ENCODE measurements at places on chromosomes 16 and 17.
A peak's percentile ranks its signal among the peaks of the same experiment; 100 is the strongest.

DNA sequence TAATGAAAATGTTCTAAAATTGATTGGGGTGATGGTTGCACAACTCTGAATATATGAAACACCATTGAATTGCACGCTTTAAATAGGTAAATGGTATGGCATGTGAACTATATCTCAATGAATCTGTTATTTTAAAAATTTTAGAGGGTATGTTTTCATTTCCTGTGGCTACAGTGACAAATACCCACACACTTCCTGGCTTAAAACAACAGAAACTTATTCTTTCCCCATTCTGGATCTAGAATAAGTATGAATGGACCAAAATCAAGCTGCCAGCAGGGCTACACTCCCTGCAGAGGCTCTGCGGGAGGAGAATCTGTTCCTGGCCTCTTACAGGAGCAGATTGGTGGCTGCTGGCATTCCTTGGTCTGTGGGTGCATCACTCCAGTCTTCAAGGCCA is 11.3 kb upstream of the PECAM1 start:
- DNase-seq, result no peak

- DNase-seq, result peak; percentile 55
Measured at GRCh38 chr17:348692-349425, 3.7 kb downstream of the RPH3AL start.

DNA sequence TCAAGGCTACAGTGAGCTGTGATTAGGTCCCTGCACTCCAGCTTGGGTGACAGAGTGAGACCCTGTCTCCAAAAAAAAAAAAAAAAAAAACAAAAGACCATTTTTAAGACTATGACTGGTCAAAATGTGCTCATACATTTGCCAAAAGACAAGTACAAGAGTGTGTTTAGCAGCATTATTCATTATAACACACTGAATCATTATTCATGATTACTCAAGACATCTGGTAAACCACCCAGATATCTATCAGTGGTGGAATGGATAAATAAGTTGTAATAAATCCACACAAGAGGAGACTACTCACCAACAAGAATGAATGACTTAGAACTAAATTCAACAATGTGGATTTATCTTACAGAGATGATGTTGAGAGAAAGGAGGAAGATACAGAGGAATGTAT is 716.3 kb downstream of the MAF start:
- DNase-seq, result no peak

GRCh38 chr16:50517450-50518252 is 30.5 kb upstream of the NKD1 start:
- no peak for DNase-seq

DNA sequence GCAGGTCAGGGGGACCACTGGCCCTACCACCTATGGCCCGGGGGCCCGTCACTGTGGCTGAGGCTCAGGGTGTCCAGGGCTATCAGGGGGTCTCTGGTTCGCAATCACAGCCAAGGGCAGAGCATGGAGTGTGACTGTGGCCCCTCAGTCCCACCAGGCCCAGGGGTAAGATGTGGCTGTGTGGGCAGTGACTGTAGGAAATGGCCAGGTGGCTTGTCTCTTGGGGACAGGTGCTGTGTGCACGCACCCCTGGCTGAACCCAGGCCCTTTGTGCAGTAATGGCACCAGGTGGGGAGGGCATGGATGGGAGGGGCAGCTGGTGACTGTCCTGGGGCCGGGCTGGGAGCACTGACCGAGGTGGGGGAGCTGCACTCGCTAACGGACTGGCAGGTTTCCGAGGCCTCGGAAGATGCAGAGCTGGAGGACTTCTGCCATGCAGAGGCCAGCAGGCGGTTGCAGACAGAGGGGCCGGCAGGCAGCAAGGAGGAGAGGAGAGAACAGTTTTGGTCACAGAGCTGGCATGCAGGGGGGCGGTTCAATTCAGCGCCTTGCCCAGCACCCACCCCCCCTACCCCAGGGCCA is 18.8 kb downstream of the IL34 start:
- DNase-seq, result no peak

DNA sequence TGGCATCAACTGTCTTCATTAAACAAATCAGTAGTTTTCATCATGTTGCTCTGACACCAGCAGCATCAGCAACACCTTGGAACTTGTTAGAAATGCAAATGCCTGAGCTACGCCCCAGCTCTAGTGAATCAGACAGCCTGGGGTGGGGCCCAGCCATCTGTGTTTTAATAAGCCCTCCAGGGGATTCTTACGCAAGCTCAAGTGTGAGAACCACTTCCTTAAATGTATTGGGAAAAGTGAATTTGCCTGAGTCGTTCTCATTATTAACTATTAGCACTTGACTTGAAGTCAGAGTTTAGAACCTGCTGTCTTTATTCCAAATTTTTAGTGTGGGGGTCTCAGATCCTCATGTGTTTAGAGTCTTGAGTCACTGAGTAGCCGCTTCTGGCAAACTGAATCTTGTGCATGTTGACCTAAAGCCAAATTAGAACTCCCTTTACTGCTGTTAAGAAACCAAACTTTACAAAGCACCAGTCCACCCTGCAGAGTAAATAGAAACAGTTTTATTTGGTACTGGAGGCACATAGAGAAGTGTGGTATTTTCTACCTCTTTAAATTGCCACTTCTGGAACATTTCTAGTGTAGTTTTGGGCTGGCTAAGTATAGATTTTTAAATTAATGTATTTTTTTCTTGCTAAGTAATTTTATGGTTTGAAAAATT is 137.4 kb upstream of the COX10 start:
- peak; percentile 38 for DNase-seq

- DNase-seq, result peak; percentile 90
Measured at GRCh38 chr17:17921192-17922069, 50.8 kb downstream of the TOM1L2 start.

- DNase-seq, result no peak
Measured at GRCh38 chr17:65729207-65729606, 167.8 kb upstream of the AXIN2 start.

DNA sequence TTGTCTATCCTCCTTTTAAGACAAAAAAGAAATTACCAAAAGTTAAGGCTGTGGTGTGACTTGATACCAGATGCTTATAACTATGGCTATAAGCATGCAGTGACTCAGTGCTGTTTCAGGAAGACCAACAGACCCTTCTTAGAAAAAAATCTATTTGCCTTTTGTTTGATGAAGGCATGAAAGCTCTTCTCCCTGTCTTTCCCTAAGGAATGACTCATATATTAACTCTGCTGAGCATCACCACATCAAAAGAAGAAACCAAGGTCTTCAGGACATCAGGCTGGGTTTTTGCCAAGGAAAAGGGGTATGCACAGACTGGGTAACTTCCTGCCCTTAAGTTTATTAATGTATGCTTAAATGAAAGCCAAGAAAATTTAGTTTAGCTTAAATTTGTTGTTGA is 47.1 kb downstream of the VMP1 start:
- peak; percentile 73 for DNase-seq

GRCh38 chr16:10813099-10813455 is 5.5 kb downstream of the TVP23A start:
- no peak for DNase-seq

DNA sequence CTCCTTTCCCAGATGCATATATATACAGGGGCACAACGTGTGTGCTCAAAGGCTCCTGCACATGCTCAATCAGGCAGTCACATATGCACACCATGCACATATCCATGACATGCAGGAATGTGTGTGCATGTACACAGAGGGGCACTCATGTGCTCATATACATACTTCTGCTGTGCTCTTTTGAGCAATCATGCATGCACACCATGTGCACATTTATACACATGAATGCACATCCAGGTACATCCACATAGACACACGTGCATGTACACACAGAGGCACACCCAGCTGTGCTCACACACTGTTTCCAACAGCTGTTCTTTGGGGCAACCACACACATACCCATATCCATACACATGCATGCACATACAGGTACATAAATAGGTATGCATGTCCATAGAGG is 165.3 kb downstream of the SALL1 start:
- no peak for DNase-seq

GRCh38 chr16:84245956-84246678 is 6.3 kb upstream of the KCNG4 start:
- DNase-seq, result no peak

DNA sequence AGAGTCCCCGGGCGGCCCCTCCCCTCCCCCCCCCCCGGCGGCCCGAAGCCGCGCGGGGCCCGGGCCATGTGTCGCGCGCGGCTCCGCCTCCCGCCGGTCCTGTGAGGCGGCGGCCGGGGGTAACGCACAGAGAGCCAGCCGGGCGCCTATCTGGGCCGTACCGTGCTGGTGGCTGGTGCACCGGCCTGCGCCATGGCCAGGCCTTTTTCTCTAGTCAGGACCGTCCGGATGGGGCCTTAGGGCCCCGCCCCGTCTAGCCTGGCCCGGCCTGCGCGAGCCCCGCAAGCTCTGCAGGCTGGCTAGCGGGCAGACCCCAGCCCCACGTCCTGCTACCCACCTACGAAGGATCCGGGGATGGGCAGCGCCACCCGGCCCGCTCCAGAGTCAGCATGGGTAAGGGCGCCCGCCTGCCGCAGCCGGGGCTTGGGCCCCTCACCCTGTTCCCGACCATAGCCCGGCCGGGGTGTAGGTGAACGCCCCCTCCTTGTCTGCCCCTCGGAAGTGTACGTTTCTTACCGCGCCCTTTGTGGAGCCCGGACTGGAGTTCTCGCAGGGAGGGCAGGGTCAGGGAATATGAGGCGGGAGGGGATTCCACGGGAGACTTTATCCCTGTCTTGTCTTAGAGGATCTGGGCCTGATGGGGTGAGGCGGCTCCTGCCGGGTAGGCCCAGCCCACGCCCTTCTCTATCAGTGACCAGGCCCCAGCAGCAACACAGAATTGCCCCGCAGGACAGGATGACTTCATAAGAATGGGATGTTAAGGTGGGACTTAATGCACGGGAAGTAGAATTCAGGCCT is at the start of gene CENPT:
TSS of gene CENPT (minus strand) at position 630 of the 798 bp plus-strand sequence. CDS start 13,834 bp downstream, outside the sequence.
- peak; percentile 75 for DNase-seq

- no peak for DNase-seq
Measured at GRCh38 chr16:15689290-15689689, 39.2 kb downstream of the NDE1 start.

DNA sequence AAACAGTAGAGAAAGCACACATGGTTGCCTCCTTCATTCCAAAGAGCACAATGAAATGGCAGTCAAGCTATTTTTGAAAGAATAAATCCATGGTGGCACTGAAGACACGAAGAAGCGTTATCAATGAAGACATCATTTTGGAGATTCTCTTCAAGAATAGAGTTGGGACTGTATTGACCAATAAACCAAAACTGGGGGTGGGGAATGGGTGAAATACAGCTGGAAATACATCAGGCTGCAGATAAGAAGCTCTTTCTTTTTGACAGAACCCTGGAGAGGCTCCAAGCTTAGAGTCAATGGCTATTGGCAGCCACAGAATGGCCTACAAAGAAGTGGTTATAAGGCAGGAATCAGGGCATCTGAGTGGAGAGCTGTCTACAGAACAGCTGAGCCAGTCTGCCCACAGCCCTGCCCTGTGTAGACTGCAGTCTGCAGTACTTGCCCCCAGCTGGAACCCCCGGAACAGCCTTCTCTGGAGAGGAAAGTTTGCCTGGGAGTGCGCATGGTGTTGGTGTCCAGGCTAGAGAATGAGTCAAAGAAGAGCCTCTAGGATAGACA is 100.4 kb downstream of the STX8 start:
- no peak for DNase-seq

GRCh38 chr17:37086948-37087347 is 138.2 kb downstream of the AATF start:
- no peak for DNase-seq

GRCh38 chr16:64590513-64590912 is 531.4 kb downstream of the CDH11 start:
- no peak for DNase-seq

DNA sequence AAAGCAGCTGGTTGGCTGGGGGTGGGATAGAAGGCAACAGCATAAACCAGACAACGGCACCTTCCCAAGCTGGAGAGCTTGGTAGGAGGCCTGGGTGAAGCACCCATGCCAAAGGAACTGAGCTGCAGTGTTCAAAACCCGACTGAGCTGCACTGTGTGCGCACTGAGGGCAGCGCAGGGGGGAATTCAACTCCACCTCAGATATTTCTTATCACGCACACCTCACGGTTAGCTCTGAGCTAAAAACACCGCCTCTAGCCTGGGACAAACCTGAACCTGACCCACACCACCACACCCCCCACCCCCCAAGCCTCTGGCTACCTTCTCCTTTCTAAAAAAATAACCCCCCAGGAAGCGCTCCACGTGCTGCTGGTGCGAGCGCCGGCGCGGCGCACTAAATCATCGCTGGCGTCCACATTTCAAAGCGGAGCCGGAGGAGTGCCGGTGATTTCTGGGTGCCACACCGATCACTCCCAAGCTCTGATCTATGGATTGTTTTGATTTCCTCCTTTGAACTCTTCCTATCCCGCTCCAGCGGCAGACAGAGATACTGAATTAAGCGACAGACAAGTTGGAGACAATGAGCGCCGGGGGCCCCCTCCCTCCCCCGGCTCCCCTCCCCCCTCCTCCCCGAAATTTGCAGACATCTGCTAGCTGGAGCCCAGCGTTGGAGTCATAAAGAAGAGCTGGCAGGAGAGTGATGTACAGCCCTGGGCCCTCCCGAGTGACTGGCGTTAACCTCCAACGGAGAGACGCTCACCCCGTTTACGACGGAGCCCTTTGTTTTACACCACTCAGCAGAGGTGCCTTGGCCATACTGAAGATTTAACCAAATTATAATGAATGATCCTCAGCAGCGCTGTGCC is 85.0 kb downstream of the NOG start:
- DNase-seq, result no peak

DNA sequence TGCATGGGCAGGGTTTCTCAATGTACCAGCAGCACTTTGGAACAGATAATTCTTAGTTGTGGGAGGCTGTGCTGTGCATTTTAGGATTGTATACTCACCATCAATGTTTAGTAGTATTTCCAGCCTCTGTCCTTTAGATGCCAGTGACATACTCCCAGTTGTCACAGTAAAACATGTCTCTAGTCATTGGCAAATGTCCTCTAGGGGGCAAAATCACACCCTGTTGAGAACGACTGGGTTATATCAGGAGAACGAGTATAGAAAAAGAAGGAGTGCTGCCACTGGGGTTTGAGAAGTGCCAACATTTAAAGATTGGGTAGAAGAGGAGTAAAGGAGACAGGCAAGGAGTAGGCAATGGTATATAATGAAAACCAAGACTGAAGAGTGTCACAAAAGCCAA is 37.9 kb upstream of the SMIM36 start:
- no peak for DNase-seq

DNA sequence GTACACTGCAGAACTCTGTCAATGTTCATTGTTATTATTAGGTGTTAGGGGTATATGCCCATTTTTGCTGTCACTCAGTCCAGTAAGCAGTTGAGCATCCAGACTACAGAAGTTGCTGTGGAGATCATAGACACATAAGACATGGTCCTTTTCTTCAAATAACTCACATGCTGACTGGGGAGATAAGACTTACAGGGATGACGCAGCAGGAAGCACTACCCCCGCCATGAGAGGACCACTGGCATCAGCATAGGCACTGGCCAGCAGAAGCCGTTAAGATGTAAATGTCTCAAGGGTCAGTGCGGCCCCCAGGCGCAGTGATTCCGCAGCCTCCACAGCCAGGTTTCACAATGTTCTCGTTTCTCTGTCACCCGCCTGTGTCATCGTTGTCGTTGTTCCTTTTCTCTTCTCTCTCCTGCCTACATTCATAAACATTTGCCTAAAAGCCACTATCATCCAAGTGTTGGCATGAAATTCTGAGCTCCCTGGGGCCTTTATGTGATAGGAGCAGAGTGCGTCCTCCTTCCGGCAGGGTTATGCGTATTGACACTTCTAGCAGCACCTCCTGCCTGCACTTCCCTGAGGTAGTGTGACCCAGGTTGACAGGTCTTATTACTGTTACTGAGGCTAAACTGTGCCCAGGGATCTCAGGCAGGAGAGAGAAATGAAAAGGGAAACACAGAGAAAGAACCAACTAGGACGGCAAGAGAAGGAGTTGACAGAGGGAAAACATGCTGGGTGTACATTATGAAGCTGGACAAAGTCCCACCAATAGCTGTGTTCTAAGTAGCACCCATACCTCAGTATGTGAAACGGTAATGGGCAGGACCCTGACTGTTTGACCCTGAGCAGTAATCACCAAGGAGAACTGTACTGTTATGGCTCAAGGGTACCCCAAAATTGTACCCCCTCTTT is 17.9 kb downstream of the TANGO6 start:
- DNase-seq, result no peak
